ENCODE measurements at places on chromosomes 13 and 19. TPM values are rescaled to one million over a fixed set of nuclear protein-coding genes. Genes with fewer than 3 reads are reported as not detected.

The ZNF714 gene
- 15.4 TPM for total RNA-seq

The SPRED3 gene
- total RNA-seq = 1.9 TPM

The UBL5 gene
- 260 TPM for total RNA-seq

The ADGRL1 gene
- total RNA-seq = 26.7 TPM

The CYP4F12 gene
- 3.8 TPM for total RNA-seq

The NCR1 gene
- 2.6 TPM for total RNA-seq

The PRODH2 gene
- total RNA-seq = not detected

The ZNF540 gene
- 2.3 TPM for total RNA-seq

The SLC25A42 gene
- total RNA-seq = 7.6 TPM

The DAND5 gene
- total RNA-seq = 0.13 TPM

The CD33 gene
- 26.4 TPM for total RNA-seq

The CCDC70 gene
- not detected for total RNA-seq

The MAST1 gene
- total RNA-seq = 0.15 TPM

The PLPPR3 gene
- total RNA-seq = 1.6 TPM

The SERP2 gene
- total RNA-seq = 1.9 TPM

The IL11 gene
- 0.44 TPM for total RNA-seq

The CEACAM21 gene
- 4.8 TPM for total RNA-seq

The PRR12 gene
- total RNA-seq = 26.1 TPM

The ZNF726 gene
- 4.0 TPM for total RNA-seq

The HAUS8 gene
- 8.4 TPM for total RNA-seq

The TEX26 gene
- 0.47 TPM for total RNA-seq

The CPAMD8 gene
- total RNA-seq = 17.3 TPM

The ADAMTSL5 gene
- 5.3 TPM for total RNA-seq

The CASP14 gene
- total RNA-seq = not detected

The SUGP2 gene
- total RNA-seq = 80.3 TPM

The CKM gene
- total RNA-seq = 1.2 TPM

The SEMA6B gene
- 24.7 TPM for total RNA-seq

The FBN3 gene
- total RNA-seq = 4.8 TPM

The CRX gene
- total RNA-seq = not detected

The LPAR6 gene
- total RNA-seq = 20.6 TPM

The EDDM13 gene
- total RNA-seq = not detected

The ZNF491 gene
- 2.0 TPM for total RNA-seq

The THSD8 gene
- total RNA-seq = 9.0 TPM

The CGB3 gene
- not detected for total RNA-seq

The DIAPH3 gene
- total RNA-seq = 3.3 TPM
